ENCODE measurements at places on chromosomes 5 and 9.

GRCh38 chr9:111008158-111009075 is 29.9 kb downstream of the LPAR1 start:
- H3K27me3 ChIP-seq = peaks cover 10% of the 10 kb centered on the region
- H3K4me3 ChIP-seq = no peak overlapping the region
- H3K36me3 ChIP-seq = no peaks in the 10 kb centered on the region
- no peak overlapping the region for H3K27ac ChIP-seq
- H3K4me1 ChIP-seq = no peaks in the 10 kb centered on the region

- DNase-seq = no peak
- H3K4me3 ChIP-seq = no peak overlapping the region
- peaks cover 5% of the 10 kb centered on the region for H3K27me3 ChIP-seq
- H3K36me3 ChIP-seq = no peaks in the 10 kb centered on the region
Observed at GRCh38 chr5:52656569-52657246, 131.0 kb upstream of the ITGA1 start.

DNA sequence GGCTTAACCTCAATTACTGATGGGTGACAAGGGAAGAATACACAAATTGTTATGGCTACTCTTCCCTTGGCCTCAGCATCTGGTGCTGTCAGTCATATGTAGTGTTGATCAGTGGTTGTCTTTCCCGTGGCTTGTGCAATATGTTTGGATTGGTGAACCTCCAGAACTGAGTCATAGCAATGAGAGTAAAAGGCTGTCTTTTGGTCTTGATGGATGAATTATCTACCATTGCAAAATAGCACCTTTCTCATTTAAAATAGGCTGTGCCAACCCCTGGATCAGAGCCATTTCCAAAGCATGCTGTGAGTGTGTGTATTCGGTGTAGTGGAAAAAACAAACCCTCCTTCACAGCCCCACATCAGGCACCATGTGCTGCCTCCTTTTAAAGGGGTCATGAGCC is 14.6 kb upstream of the F2R start:
- no peaks in the 10 kb centered on the region for H3K27me3 ChIP-seq
- peaks cover 74% of the 10 kb centered on the region for H3K36me3 ChIP-seq
- DNase-seq = no peak
- no peaks in the 10 kb centered on the region for H3K4me1 ChIP-seq
- H3K27ac ChIP-seq = no peak overlapping the region

DNA sequence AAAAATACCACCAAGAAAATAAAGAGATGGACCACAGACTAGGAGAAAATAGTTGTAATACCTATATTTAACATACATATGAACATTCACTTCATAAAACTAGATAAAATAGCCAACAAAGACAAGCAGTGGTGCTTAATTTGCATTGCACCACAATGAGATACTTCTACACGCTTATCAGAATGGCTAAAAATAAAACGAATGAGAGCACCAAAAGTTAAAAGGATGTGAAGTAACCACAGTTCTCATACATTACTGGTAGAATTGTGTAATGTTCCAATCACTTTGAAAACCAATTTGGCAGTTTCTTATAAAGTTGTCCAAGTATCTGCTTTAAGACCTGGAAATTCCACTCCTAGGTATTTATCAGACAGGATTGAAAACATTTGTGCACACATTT is 198.9 kb upstream of the SGCD start:
- H3K36me3 ChIP-seq = no peaks in the 10 kb centered on the region
- peaks cover 5% of the 10 kb centered on the region for H3K27me3 ChIP-seq
- DNase-seq = no peak
- no peak overlapping the region for H3K4me3 ChIP-seq
- H3K27ac ChIP-seq = no peak overlapping the region
